CD4-positive, alpha-beta T cell treated with Interleukin-6 at 100 ng/mL for 8 hours (primary cell): ENCODE measurements at places on chromosomes 2 and 18.

- no peak for DNase-seq
Measured at GRCh38 chr2:202196727-202197126, 41.7 kb downstream of the SUMO1 start.

DNA sequence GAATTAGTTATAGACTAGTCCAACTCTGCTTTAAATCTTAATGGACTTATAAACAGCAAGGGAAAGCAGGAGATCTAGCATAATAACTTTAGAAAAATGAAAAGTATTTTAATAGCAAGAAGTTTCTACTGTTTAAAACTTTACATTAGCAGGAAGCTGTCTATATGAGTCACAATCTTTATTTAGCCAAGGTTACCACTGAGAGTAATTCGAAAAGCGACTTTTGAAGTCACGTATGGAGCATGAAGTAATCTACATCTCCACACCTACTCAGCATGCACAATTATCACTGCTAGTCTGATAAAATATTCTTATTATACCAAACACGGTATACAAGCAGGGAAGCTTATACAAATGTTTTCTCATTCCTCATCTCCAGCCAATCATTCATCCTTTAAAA is 515.4 kb upstream of the SOX11 start:
- DNase-seq: no peak

GRCh38 chr2:177593402-177593801 is 200.8 kb downstream of the AGPS start:
- DNase-seq: no peak

DNA sequence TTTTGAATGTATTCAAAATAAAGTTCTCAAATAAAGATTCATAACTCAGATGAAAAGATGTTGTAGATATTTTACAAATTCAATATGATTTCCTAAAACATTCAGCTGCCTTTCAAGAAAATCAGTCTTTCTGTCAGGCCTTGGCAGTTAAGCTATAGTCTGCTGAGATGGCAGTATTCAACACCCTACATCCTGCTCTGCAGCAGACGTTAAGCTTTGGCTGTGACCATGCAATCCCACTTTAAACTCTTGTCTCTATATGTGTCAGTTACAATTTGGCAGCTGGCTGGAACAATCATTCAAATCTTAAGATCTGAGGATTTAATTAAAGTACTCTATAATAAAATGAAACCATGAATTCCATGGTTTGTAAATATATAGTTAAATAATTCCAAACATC is 567.3 kb upstream of the ZNF804A start:
- no peak for DNase-seq

DNA sequence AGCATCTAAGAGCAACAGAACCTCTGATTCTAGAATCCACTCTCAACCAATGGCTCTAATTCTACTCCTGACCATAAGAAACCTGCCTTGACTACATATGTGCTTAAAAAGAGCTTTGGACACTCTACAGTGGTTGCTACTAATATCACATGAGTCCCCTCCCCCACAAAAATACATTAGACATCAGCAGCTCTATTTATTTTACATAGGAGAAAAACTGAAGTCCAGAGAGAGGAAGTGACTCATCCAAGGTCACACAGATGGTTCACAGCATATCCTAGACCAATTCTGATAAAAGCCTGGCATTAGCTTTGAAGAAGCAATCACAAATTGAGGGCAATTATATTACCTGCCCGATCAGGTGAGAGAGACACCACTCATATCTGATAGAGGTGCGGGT is 49.8 kb downstream of the ALK start:
- no peak for DNase-seq

DNA sequence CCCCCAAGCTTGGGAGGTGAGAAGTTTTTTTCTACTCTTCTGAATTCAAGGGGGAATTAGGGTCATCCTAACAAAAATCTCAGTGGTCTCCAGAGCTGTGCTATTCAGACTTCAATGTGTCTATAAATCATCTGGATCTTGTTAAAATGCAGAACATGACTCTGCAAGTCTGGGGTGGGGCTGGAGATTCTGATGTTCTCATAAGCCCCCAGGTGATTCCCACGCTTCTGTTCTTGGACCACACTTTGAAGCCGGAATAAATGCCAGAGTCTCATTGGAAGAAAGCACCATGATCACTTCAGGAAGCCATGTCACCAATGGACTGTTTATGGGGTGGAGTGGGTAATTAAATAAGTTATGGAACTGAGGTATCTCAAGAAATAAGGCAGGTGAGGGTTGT is 22.2 kb upstream of the SLC16A14 start:
- no peak for DNase-seq

GRCh38 chr2:164066095-164066494 is 330.3 kb upstream of the FIGN start:
- no peak for DNase-seq

DNA sequence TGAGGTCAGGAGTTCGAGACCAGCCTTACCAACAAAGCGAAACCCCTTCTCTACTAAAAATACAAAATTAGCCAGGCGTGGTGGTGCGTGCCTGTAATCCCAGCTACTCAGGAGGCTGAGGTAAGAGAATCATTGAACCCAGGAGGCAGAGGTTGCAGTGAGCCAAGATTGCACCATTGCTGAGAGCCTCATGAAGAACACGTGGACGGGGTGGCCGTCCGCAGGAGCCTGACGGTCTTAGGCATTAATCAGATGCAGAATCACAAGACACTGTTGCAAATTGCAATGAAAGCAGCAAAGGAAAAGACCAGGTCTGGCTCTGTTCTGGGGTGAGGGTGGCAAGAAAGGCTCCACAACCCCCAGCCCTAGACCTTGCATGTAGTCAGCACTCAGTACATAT is 104.0 kb upstream of the SLC66A3 start:
- no peak for DNase-seq

DNA sequence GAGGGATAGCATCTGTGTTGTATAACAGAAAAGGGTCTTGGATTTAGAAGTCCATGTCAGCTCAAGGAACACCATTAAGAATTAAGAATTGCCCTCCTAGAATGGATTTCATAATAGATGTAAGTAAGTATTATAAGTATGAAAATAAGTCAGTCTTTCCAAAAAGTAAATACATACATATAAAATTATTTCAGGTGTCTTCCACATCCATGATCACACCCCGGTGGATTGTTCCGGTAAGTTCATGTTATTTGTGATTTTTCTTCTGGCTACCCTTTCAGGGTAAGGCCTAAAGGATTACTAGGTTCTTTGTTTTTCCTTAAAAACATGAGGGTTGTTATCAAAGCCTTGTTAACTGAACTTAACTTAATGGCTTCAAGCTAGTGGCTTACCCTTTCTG is 55.9 kb downstream of the TMEM185B start:
- DNase-seq: no peak

DNA sequence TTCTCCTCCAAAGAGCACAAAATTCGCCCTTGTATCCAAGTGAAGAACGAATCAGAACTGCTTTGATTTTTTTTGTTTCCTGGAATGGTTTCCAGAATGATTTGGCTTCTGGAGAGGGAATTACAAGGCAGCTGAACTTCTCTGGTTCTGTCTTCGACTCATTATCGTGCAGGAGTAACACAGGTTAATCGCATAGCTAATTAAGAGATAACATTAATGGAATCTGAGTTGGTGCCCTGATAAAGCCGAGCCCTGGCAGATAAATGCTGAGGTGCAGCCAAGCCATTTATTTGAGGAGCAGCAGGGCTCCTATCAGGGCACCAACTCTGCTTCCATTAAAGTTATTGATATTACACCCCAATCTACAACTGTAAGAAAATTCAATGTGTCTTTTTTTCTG is 433.7 kb downstream of the ZNF521 start:
- no peak for DNase-seq

GRCh38 chr2:74201196-74201595 is 2.8 kb downstream of the MTHFD2 start:
- DNase-seq: no peak

- DNase-seq: no peak
Measured at GRCh38 chr2:10419553-10420257, 28.4 kb downstream of the ODC1 start.

DNA sequence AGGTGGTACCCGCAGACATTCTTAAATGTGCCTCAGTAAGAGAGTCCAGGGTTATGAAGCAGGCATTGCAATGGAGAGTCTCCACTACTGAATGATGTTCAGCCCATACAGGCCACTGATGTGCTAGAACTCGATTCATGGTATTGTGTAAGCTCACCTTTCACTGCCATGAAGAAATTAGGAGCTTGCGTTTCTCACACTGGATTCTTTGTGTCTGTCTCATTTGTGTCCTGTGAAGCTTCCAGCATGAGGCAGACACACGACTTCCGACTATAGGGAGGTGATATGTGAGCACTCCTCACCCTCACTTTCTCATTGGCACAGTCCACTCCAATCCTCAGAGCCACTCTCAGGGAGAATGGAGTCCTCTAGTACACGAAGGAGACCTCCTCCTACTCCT is 677.4 kb upstream of the RAB6C start:
- DNase-seq: no peak

DNA sequence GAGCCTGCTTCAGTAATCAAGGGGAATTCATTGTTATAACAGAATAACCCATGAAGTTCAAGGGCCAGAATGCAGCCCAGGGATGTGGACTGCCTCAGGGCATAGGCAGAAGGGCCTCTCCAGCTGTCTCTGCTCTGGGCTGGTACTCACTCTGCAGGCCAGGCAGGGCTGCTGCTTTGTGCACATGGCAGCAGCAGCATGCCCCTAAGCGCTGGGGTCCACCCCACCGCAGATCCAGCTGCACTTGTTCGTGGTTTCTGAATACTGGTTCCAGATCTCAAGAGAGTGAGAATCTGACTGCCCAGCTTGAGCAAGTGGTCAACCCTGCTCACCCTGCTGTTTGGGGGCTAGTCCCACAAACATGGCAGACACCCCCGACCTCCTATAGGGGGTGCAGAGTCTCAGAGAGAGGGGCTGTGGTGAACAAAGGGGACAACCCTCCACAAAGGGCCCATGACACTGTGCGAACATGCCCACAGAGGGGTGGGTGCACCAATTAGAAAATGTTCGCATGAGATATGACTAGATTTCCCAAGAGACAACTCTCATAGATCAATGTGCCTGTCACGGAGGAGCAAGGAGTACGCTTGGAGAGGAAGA is 87.3 kb downstream of the ACTR3 start:
- DNase-seq: no peak

- DNase-seq: no peak
Measured at GRCh38 chr18:68607852-68608251, 107.1 kb downstream of the TMX3 start.

- DNase-seq: no peak
Measured at GRCh38 chr2:141959016-141959415, 171.8 kb downstream of the LRP1B start.

DNA sequence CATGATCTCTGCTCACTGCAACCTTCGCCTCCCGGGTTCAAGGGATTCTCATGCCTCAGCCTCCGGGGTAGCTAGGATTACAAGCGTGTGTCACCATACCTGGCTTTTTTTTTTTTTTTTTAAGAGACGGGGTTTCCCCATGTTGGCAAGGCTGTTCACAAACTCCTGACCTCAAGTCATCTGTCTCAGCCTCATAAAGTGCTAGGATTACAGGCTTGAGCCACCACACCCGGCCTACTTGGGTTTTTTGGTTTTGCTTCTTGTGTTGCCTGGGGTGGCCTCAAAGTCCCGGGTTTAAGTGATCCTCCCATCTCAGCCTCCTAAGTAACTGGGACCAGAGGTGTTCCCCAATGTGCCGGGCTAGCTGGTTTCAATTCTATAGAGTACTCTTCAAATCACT is 64.6 kb downstream of the NAPG start:
- DNase-seq: no peak

GRCh38 chr2:168252976-168253375 is 5.6 kb upstream of the STK39 start:
- no peak for DNase-seq

DNA sequence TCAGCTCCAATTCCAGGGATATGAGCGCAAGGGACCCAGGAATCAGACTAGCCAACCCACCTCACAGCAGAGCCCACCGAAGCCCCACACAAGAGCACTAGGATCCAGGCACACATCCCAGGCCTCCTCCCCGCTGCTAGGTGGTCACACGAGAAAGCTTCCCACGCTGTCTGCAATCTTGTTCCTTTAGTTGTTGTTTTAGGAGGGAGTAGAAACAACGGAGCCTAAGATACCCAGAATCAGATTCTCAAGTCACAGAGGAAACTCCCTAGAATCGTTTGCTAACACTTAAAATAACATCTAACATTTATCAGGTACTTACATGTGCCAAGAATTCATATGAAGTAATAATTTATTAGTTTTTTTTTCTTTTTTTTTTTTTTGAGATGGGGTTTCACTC is 9.7 kb upstream of the ATL2 start:
- DNase-seq: no peak

DNA sequence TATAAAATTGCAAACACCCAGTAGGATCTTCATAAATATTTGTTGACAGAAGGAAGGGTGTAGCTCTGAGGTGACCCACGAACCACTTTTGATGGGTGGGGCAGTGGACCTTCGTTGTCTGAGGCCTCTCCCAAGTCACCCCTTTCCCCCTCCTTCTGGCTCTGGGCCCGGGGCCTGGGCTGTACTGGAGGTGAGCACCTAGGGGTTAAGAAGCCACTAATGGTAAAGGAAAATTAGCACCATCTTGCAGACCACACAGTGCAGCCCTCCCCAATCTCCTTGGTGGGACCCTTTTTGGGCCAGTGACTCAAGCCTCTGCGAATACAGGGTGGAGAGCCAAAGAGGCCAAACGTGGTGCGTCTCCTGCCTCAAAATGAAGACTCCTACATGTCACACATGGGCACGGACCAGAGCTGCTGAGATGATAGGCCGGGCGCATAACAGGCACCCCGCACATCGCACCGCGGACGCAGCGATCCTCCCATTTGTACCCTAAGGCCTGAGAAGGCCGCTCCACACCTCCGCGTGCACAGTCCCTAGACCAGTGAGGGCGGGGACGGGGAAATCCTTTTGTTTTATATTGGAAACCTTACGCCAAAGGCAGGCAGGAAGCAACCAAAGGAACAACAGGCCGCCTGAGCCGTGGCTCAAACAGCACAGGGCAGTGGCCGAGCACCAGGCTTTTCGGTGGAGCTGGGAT is 31.9 kb upstream of the ATP6V1B1 start:
- DNase-seq: no peak

DNA sequence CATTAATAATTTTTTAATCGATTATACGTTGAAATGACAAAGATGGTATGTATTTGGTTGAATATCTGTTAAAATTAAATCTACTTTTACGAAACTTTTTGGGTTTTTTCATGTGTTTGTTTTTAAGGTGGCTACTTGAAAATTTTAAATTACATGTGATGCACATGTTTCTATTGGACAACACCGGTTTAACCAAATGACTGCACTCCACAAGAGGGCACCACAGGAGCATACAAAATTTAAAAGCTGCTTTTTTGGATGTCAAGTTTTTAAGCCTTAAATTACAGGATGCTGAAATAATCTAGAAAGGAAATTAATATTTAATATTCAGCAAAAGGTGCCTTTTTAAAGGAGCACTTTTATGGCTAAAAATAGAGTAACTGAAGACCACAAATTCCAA is 98.7 kb downstream of the ACVR1 start:
- peak; percentile 33 for DNase-seq
